ENCODE measurements at places on chromosomes 3 and 15. TPM values are rescaled to one million over a fixed set of nuclear protein-coding genes. Genes with fewer than 3 reads are reported as not detected.

The IGF1R gene
- total RNA-seq, result 61.9 TPM

The CHRNB4 gene
- 0.95 TPM for total RNA-seq

The ZPLD1 gene
- total RNA-seq, result 0.05 TPM

The PFN2 gene
- 169 TPM for total RNA-seq

The UCN2 gene
- 14.2 TPM for total RNA-seq

The NR1I2 gene
- total RNA-seq, result not detected

The C3orf70 gene
- total RNA-seq, result not detected

The PRKCD gene
- total RNA-seq, result 22.4 TPM

The A4GNT gene
- not detected for total RNA-seq

The SLC28A1 gene
- total RNA-seq, result not detected

The KBTBD12 gene
- not detected for total RNA-seq

The SLCO2A1 gene
- 0.06 TPM for total RNA-seq

The COLQ gene
- 0.44 TPM for total RNA-seq

The NR2E3 gene
- total RNA-seq, result 0.18 TPM

The TAGLN3 gene
- total RNA-seq, result not detected

The LRRIQ4 gene
- not detected for total RNA-seq

The TMIE gene
- total RNA-seq, result 0.27 TPM

The DTWD1 gene
- total RNA-seq, result 16.1 TPM

The ESYT3 gene
- 0.93 TPM for total RNA-seq

The SAMD7 gene
- not detected for total RNA-seq

The SLC12A1 gene
- total RNA-seq, result not detected

The CDCP1 gene
- total RNA-seq, result 15.3 TPM

The USP19 gene
- total RNA-seq, result 24.9 TPM

The TCAIM gene
- total RNA-seq, result 8.2 TPM

The UROC1 gene
- not detected for total RNA-seq

The CHRD gene
- total RNA-seq, result 0.12 TPM

Measured in A549 treated with DMSO at 1 μM for 4 hours (cell line).